Astrocyte of the hippocampus (primary cell): ENCODE measurements at places on chromosomes 5 and 9.

- no peak for DNase-seq
Observed at GRCh38 chr9:95696701-95697100, 178.8 kb upstream of the ERCC6L2 start.

DNA sequence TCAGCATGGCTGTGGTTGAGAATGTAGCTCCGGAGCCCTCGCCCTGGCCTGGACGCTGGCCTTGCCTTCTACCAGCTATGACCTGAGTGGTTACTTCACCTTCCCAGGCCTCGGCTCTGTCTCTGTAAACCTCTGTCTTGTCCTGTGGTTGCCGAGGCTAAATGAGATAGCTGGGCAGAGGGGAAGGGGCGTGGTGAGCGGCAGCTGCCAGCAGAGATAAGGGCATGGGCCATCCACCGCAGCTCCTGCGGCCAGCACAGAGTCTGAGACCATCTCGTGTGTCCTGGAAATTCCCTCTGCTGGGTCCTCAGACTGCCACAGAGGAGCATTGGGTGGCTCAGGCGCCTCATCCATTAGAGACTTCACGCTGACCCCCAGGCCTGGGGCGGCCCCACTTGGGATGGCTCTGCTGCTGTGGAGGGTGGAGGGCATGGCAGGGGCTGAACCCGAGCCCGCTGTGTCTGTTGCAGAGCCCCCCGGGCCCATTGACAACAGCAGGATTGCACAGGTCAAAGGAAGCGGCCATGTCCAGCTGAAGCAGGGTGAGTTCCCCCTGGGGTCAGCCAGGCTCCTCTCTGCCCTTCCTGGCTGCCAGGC lies 43.9 kb downstream of the USP20 start:
- no peak for DNase-seq

- peak; percentile 24 for DNase-seq
Observed at GRCh38 chr9:128762671-128763449, 8.9 kb downstream of the ZER1 start.

- no peak for DNase-seq
Observed at GRCh38 chr5:112434641-112435040, 15.6 kb upstream of the EPB41L4A start.

DNA sequence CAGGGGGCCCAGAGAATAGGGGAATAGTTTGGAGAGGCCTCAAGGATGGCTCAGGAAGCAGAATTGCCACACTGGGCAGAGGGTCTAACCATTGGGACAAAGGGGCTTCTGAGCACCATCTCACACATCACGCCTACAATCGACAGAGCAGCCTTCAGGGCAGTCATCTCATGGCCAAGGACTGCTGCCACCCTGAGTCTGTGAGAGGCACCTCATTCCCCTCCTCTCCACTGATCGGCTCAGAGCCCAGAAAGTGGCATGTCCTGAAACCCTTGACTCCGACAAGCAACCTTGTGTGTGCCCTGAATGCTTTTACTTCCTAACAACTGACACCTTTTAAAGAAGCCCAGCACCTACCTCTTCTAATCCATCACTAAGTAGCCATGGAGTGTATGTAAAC lies 128.9 kb upstream of the PTPN3 start:
- DNase-seq, result no peak

GRCh38 chr5:179348843-179349242 lies 3.6 kb upstream of the ADAMTS2 start:
- DNase-seq, result no peak

DNA sequence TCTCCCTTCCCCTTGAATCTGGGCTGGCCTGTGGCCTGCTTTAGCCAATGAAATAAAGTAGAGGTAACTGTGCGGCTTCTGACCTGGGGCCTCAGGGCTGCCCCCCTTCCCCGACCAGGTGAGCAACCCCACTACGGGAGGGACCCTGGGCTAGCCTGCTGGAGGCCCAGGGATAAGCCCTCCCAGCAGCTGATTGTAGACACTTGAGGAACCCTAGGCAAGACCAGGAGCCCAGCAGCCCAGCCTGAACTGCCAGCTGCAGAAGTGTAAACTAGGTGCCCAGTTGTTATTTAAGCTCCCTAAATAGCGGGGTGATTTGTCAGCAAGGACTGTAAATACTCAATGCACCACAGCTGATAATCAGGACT lies 41.3 kb downstream of the RAPGEF1 start:
- DNase-seq, result no peak

- DNase-seq, result peak; percentile 85
Observed at GRCh38 chr9:87678650-87679355, 47.1 kb upstream of the CTSL start.

DNA sequence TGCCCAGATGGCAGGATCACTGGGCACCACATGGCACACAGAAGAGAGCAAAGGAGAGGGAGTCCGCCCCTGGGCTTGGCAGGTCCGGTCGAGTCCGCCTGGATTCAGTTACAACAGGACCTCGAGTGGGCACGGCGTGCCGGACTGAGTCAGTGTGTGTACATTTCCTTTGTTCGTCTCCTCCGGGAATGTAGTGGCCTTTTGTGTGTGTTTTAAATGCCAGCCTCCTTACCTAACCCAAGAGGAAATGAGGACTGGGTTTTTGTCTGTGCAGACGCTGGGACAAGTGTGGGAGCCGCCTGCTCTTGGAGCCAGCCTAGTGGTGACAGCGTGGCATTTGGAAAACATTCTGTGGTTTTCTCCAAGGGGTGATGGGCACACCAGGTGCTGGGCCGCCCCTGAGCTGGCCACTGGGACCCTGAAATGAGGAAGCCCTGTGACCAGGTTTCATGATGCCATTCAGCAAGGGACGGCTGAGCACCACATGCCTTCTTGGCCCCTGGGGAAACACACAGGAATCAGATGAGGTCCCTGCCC lies 9.6 kb downstream of the NEK6 start:
- DNase-seq, result peak; percentile 94

DNA sequence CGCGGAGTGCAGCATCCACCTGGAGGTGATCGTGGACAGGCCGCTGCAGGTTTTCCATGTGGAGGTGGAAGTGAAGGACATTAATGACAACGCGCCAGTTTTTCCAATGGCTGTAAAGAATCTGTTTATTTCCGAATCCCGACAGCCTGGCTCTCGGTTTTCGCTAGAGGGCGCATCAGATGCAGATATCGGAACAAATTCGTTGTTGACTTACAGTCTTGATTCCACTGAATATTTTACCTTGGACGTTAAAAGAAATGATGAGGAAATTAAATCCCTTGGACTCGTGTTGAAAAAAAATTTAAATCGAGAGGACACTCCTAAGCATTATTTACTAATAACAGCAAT lies 611 bp downstream of the PCDHA3 start:
- no peak for DNase-seq

- no peak for DNase-seq
Observed at GRCh38 chr5:8721536-8721935, 824.3 kb downstream of the SEMA5A start.

DNA sequence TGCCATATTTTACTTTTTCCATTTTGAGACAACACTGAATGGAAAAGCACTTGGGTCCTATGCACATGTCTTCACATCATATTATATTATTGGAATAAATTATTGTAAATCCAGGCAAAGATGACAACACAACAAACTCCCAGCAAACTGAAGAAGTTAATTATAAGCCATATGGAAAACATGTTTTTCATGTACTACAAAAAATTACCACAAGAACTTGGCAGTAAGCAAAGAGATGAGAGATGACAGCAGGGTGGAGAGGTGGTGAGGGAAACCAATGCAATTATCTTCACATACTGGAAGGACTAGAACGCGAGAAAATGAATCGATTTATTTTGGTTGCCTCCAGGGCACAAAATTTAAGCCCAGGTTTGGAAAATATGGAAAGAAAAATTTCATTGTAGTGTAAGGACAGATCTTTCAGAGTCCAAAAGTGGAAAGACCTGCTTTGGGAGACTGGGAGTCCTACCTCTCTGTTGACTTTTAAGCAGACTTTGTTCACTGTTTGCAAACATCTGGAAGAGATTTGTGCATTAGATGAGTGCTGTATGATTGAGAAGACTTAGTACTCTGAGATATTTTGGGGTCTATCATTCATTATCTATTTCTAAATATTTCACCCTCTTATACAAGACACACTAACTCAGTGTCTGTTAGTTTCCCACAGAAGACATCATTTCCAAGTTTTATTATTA lies 138.0 kb downstream of the TMEM232 start:
- no peak for DNase-seq

DNA sequence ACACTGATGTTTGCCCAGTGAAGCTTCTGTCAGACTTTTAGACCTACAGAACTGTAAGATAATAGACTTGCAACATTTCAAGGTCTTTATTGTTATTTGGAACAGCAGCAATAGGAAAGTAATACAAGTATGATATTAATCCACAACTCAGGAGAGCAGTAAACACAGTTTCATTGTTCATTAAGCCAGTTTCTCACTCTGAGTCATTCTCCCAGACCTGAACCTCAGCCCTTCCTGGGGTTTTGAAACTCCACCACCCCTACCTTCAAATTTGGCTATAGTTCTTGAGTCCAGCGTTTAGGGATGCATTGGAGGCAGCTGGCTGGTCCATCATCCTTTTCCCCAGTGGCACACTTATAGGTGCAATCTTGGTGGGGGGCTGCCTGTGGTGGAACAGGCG lies 203.2 kb downstream of the RAB3C start:
- no peak for DNase-seq

DNA sequence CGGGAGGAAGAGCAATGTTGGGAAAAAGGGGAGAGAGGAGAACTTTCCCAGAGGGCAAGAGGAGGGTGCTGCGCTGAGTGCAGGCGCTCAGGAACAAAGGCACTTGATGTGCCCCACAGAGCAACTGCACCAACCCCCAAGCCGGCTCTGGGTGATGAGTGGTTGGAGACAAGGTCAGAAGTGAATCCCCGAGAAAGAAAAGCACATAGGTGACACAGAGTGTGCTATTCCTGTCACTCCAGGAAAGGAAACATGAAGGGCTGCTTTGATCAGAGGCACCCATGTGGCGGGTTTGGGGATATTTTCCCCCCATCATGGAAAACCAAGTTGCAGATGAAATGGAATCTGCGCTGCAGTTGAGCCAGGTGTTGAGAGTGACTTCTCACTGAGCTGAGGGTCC lies 20.7 kb upstream of the SLC25A48 start:
- DNase-seq, result no peak

- no peak for DNase-seq
Observed at GRCh38 chr5:178323961-178324360, 91.4 kb upstream of the PHYKPL start.

- no peak for DNase-seq
Observed at GRCh38 chr9:108197008-108197365, 658.8 kb downstream of the ACTL7B start.

GRCh38 chr9:69324549-69325401 lies at the start of gene ENTREP1:
ENTREP1 (plus strand) TSS chr9:69325215; CDS start chr9:69325310, 95 bp downstream.
- peak; percentile 69 for DNase-seq

- DNase-seq, result no peak
Observed at GRCh38 chr5:139592289-139592688, 31.1 kb downstream of the UBE2D2 start.

GRCh38 chr5:37915097-37915736 lies 75.4 kb upstream of the GDNF start:
- DNase-seq, result peak; percentile 34

DNA sequence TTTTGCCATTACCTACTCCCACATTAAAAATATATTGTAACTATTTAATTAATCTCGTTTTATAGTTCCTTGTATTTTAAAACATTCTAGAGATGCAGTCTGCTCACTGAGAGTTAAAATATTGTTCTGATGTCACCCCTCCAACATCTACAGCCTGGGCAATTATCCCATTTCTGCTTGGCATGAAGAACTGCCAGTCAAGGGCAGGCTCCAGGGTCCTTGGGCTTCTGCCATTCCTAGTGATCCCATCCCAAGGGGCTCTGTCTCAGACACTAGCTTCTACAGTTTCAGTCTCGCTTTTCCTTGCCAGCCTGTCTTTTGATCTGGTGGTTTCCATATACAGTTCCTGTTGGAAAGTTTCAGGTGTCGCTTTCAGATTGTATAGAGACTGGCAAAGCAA lies 287.2 kb downstream of the TMEM232 start:
- DNase-seq, result no peak

DNA sequence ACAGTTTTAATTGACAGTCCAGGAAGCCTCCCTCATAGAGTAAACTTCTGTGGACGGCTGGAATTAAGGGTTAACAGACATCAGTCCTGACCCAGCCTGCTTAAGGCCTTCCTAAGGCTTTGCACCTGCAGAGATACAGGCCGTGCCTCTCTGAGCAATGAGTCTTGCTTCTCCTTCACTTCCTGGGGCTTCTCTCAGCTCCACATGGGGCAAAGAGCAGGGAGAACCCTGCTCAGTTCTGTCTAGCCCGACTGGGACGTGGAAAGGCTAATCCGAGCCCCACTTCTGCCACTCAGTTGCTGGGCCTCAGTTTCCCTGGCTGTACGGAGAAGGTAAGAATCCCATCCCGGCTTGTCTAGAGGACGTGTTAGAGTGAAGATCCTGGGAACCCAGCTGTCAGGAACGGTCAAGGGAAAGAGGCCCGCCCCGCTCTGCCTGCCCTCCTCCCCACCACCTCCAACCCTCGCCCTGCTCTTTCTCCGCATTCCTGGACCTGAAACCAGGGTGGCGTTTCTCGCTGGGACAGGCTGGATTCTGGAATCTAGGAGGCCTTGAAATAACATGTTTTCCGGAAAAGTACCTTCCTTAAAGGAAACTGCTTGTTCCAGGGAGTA lies 6.5 kb downstream of the SPAAR start:
- no peak for DNase-seq

GRCh38 chr9:109248133-109248581 lies 72.7 kb downstream of the EPB41L4B start:
- DNase-seq, result no peak

DNA sequence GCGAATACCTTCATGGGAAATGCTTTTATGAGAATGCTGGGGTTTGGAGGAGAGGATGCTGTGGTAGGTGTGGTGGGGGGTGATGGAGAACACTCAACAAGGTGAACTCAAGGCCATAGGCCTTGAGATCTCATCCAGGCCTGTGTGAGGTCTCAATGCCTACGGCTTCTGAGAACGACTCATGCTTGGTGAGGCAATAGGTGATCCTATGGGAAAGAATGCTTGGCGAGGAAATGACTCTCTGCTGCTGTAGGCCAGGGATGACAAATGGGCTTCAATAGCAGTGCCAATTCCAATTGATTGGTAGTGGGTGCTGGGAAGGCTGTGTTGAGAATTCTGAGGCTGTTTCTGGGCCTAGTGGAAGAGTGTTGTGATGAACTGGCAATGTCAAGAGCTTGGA lies 280.2 kb upstream of the CLINT1 start:
- peak; percentile 26 for DNase-seq

- DNase-seq, result peak; percentile 77
Observed at GRCh38 chr9:75889977-75890471, 449 bp upstream of the PCSK5 start.

- no peak for DNase-seq
Observed at GRCh38 chr9:8391132-8391531, 591.6 kb upstream of the DMAC1 start.

DNA sequence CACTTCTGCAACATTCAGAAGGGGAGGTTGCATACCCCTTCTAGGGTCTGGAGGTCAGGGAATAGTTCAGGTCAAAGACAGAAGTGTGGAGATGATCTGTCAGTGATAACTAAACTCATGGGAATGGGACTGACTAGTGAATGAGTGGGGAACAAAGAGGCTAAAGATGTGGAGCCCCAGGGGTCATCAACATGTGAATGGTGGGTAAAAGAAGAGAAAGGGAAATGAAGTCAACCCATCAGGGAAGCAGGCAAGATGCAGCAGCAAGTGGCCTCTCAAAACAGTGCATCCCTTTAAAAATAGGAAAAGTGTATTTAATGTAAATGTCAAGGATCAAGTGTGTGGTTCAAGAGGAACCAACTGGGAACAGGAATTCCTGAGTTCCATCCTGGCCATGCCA lies 69.9 kb downstream of the PLPPR1 start:
- DNase-seq, result no peak

- DNase-seq, result no peak
Observed at GRCh38 chr9:81717747-81718077, 28.4 kb upstream of the TLE1 start.

- no peak for DNase-seq
Observed at GRCh38 chr5:31124651-31125305, 68.7 kb upstream of the CDH6 start.
